PC-9 (cell line): ENCODE measurements at places on chromosomes 1 and 21. TPM values are rescaled to one million over a fixed set of nuclear protein-coding genes. Genes with fewer than 3 reads are reported as not detected.

BRDT gene
- not detected in 2 replicates for total RNA-seq

GRCh38 chr1:172885971-172886370 is 164.8 kb downstream of the TNFSF18 start:
- DNase-seq = no peak
- peaks cover 25% of the 10 kb centered on the region for H3K4me1 ChIP-seq
- no peaks in the 10 kb centered on the region for H3K36me3 ChIP-seq
- H3K27ac ChIP-seq = peak overlapping the region; percentile 36; the same call in 1 of the 2 replicates
- H3K27me3 ChIP-seq = no peaks in the 10 kb centered on the region

DNA sequence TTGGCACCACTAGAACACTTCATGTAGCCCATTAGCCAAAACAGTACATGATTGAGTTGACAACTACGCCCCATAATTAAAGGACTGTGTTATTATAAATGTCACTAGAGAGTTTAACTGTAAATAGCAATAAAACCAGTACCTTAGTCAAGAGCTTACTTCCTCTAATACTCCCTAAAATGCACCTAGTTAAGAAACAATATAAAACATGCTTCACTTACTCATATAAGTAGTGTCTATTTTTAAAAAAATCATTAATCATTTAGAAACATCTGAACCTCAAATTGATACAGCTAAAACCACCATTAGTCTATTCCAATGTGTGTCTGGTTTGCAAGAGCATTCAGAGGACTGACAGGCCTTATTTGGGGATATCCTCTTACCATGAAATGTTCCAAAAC is 25.3 kb downstream of the PTP4A2 start:
- no peak overlapping the region for H3K4me3 ChIP-seq
- DNase-seq = no peak
- peak overlapping the region; percentile 10 for H3K27ac ChIP-seq
- no peaks in the 10 kb centered on the region for H3K27me3 ChIP-seq
- peaks cover 87% of the 10 kb centered on the region for H3K36me3 ChIP-seq
- H3K4me1 ChIP-seq = peaks cover 21% of the 10 kb centered on the region; the same call in 1 of the 2 replicates

GRCh38 chr1:54835131-54835898 is 34.2 kb upstream of the TTC22 start:
- no peaks in the 10 kb centered on the region for H3K27me3 ChIP-seq
- no peak overlapping the region for H3K4me3 ChIP-seq
- H3K4me1 ChIP-seq = no peaks in the 10 kb centered on the region
- no peak overlapping the region for H3K27ac ChIP-seq

- no peaks in the 10 kb centered on the region for H3K36me3 ChIP-seq
- H3K4me1 ChIP-seq = no peaks in the 10 kb centered on the region
- no peak overlapping the region for H3K4me3 ChIP-seq
- H3K27me3 ChIP-seq = no peaks in the 10 kb centered on the region
- DNase-seq = no peak
Measured at GRCh38 chr1:216222288-216222687, 201.0 kb downstream of the USH2A start.

- DNase-seq = no peak
- no peak overlapping the region for H3K27ac ChIP-seq
- no peaks in the 10 kb centered on the region for H3K4me1 ChIP-seq
- H3K4me3 ChIP-seq = no peak overlapping the region
Measured at GRCh38 chr1:167805041-167805556, 83.3 kb downstream of the MPZL1 start.

DNA sequence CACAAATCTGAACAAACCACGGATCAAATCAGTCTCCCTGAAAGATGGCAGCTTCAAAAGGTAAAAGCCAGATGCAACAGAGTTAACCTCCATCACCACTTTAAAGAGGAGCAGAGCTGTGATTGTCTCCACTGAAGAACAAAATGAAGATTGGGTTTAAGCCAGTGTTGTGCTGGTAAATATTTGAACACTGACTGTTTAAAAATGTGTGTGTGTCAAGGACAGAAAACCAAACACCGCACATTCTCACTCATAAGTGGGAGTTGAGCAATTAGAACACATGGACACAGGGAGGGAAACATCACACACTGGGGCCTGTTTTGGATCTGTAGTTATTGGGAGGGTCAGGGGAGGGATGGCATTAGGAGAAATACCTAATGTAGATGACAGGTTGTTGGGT is 83.9 kb downstream of the ST6GALNAC5 start:
- no peaks in the 10 kb centered on the region for H3K36me3 ChIP-seq
- no peaks in the 10 kb centered on the region for H3K27me3 ChIP-seq
- no peak overlapping the region for H3K27ac ChIP-seq

DNA sequence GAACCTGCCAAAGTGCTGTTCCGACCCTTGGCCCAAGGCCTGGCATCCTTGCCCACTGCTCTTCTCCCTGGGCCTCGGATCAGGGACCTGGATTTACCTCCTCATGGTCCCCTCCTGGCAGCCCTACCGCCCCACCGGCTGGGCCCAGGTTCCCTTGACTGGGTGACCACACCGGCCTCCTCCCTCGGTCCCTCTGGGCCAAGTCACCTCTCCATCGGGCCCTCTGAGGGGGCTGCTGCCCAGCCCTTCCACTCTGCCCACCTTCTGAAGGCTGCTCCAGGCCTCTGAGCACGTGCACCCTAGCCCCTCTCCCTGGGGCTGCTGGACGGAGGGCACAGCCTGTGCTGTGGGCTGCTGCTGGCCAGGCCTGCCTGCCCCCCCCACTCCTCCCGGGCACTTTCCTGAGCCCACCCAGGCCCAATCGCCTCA is 9.3 kb upstream of the MMEL1 start:
- H3K4me3 ChIP-seq = peak overlapping the region; percentile 91
- no peaks in the 10 kb centered on the region for H3K36me3 ChIP-seq
- DNase-seq = no peak
- H3K27ac ChIP-seq = no peak overlapping the region
- 0 out of 2 replicates have a peak, but pooled peaks cover 5% of the 10 kb centered on the region for H3K4me1 ChIP-seq

DNA sequence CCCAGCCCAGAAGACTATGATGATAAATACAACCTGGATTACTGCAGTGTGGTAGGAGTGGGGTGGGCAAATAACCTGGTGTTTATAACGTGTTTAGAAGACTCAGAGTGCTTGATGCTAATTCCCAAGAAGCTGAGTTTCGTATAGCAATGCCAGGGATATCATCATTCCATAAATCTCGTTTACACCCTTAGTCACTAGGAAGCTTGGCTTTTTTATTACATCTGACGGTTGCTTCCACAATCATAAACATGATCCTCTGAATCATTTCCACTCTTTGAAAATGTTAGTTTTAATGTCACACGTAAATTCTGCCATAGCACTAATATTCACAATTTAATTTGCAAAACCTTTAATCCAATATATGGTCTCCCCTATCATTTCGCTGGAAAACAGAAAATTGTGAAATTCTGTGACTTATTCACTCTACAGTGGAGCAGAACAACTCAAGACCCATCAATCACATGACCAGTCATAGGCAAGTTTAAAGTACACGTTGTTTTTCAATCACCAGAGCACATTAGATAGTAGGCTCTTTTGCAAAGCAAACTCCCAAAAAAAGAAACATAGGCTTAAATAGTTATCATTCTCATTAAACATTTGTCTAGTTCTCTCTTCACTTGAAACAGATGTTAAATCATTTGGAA is 321.0 kb downstream of the LTN1 start:
- no peak overlapping the region for H3K4me3 ChIP-seq
- no peak overlapping the region for H3K27ac ChIP-seq
- H3K4me1 ChIP-seq = no peaks in the 10 kb centered on the region
- no peaks in the 10 kb centered on the region for H3K36me3 ChIP-seq

DNA sequence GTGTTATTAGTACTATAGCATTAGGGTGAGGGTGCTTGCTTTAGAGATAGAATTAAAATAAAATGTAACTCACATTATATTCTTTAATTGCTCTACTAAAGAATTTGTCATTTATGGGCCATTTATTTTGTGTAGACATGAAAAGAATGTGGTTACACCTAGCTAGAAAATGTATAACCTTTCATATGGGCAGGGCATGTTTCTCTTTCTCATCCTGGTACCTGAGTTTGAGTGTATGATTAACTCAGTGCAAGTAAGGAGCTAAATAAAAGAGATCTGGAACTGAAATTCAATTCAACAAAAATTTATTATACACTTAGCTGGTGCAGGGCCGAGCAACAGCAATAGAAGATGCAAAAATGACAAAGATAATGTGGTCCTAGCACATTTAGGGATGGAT is 47.4 kb downstream of the MAP3K7CL start:
- no peaks in the 10 kb centered on the region for H3K36me3 ChIP-seq
- no peak overlapping the region for H3K4me3 ChIP-seq
- H3K27me3 ChIP-seq = no peaks in the 10 kb centered on the region
- H3K27ac ChIP-seq = 0 out of 2 replicates have a peak overlapping the region, but pooled peaks have one; percentile 29
- peaks cover 58% of the 10 kb centered on the region for H3K4me1 ChIP-seq

GRCh38 chr21:26055010-26055409 is 115.6 kb downstream of the APP start:
- H3K27ac ChIP-seq = no peak overlapping the region
- H3K27me3 ChIP-seq = no peaks in the 10 kb centered on the region
- no peaks in the 10 kb centered on the region for H3K36me3 ChIP-seq
- no peak for DNase-seq
- H3K4me3 ChIP-seq = no peak overlapping the region

GRCh38 chr21:45630066-45630694 is 13.3 kb upstream of the PCBP3 start:
- no peak for DNase-seq
- H3K4me3 ChIP-seq = no peak overlapping the region
- no peaks in the 10 kb centered on the region for H3K36me3 ChIP-seq
- H3K27me3 ChIP-seq = peaks cover 38% of the 10 kb centered on the region

DNA sequence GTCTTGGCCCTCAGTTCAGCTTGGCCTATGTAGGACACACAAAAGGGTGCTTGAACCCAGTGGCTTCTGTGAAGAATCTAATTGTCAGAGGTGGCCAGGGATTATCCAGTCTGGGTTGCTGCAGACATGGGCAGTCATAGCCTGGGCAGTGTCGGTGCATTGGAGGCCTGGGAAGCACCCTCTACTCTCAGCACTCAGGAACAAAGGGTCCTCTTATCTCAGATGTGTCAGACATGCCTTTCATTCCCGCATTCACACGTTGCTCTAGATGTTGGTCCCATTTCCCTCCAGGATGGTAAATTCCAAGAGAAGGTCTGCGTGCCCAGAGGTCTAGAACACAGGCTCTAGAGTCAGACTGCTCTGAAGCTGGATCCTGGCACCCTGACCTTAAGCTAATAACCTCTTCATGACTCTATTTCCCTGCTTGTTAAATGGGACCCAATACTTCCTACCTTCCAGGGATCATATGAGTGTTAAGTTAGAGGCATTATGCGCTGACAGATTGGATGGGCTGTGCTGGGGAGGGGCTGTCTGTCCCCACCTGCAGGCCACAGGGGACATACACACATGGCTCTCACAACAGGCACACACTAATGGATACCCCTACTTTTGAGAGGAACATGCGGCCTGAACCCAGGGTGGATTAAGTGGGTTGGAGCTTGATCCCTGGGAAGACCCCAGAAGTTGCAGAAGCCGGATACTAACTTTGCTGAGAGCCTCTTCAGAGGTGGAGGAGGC is 16.5 kb upstream of the EDN2 start:
- no peak overlapping the region for H3K4me3 ChIP-seq
- H3K27me3 ChIP-seq = no peaks in the 10 kb centered on the region
- DNase-seq = no peak
- no peaks in the 10 kb centered on the region for H3K36me3 ChIP-seq
- H3K27ac ChIP-seq = peak overlapping the region; percentile 80

PODN gene
- not detected in 2 replicates for total RNA-seq

SPATC1L gene
- total RNA-seq = 31.8 and 32.7 TPM in 2 replicates

DNA sequence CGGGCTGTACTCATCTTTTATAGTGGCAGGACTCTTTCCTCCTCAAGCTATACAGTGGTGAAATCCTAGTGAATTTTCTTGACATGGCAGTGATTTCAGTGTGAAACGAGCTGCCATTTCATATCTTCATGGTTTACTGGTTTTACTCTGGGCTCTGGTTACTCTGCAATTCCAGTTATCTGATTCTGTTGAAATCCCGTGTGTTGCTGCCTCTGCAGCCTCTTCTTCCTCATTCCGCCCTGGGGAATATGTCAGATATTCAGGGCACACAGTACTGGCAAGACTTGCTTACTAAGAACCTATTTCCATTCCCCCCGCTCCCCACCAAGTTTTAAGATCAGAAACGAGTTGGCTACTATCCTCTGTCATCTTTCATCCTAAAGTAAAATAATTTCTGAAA is 7.9 kb upstream of the OR2B11 start:
- peaks cover 16% of the 10 kb centered on the region; the same call in 1 of the 2 replicates for H3K27me3 ChIP-seq
- no peak overlapping the region for H3K4me3 ChIP-seq
- H3K4me1 ChIP-seq = no peaks in the 10 kb centered on the region
- DNase-seq = no peak
- H3K36me3 ChIP-seq = no peaks in the 10 kb centered on the region

DNA sequence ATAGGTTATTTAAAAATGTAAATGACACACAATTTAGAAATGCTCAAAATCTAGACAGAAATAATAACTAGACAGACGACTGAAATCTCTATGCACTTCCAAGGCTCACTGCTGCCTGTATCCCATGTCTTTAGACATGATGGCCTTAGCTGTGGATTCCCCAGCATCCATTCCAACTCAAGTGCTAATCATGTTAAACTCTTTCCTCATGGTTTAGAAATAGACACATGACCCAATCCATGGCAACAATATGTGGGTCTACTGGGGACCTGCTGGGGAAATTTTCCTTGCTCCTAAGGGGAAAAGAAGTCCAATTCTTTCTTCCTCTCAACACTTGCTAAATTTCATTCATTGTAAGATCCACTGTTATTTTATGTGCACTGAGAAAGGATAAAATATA is 188.5 kb downstream of the SLC45A1 start:
- H3K4me3 ChIP-seq = no peak overlapping the region
- DNase-seq = no peak
- H3K4me1 ChIP-seq = no peaks in the 10 kb centered on the region
- no peak overlapping the region for H3K27ac ChIP-seq
- no peaks in the 10 kb centered on the region for H3K36me3 ChIP-seq

DNA sequence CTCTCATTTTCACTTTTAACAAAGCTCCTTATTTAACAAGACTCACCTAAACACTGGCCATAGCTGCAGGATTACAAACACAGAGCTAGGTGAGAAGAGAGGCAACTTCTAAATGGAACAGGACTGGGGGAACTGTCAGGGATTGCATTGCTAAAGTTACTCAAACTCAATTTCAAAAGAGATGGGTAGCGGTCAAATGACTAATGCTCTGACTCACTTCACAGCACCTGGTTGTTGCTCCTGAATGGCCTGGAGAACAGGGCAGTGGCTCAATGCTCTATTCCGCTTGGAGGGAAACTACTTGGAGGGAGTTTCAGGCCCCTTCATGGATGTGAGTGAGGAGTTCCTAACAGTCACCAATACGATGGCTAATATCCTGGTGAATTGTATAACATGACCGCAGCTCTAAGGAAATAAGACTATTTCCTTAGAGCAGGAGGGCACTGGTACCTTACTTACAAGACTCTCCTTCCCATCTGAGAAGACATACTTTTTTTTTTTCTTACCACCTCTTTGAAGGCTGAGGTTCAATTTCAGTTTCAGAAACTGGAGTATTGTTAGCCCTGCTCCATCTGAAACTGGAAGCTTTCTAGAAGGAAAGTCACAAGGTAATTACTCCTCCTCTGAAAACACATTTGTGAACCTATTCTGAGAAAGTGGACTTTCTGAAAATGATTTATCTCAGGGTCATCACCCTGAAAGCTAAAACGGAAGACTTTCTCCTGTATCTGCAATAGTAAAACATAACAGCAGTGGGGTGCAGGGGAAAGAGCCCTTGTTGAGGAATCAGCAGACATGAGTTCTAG is 9.5 kb downstream of the DPT start:
- peak overlapping the region; percentile 69 for H3K27ac ChIP-seq
- H3K27me3 ChIP-seq = no peaks in the 10 kb centered on the region
- no peaks in the 10 kb centered on the region for H3K36me3 ChIP-seq
- peak; percentile 56 for DNase-seq

GRCh38 chr1:240005997-240006650 is 85.6 kb upstream of the FMN2 start:
- H3K4me3 ChIP-seq = no peak overlapping the region
- H3K36me3 ChIP-seq = no peaks in the 10 kb centered on the region
- H3K4me1 ChIP-seq = no peaks in the 10 kb centered on the region

HCN3 gene
- total RNA-seq = 6.6 and 7.5 TPM in 2 replicates
